ENCODE measurements at places on chromosomes 6 and 20.

DNA sequence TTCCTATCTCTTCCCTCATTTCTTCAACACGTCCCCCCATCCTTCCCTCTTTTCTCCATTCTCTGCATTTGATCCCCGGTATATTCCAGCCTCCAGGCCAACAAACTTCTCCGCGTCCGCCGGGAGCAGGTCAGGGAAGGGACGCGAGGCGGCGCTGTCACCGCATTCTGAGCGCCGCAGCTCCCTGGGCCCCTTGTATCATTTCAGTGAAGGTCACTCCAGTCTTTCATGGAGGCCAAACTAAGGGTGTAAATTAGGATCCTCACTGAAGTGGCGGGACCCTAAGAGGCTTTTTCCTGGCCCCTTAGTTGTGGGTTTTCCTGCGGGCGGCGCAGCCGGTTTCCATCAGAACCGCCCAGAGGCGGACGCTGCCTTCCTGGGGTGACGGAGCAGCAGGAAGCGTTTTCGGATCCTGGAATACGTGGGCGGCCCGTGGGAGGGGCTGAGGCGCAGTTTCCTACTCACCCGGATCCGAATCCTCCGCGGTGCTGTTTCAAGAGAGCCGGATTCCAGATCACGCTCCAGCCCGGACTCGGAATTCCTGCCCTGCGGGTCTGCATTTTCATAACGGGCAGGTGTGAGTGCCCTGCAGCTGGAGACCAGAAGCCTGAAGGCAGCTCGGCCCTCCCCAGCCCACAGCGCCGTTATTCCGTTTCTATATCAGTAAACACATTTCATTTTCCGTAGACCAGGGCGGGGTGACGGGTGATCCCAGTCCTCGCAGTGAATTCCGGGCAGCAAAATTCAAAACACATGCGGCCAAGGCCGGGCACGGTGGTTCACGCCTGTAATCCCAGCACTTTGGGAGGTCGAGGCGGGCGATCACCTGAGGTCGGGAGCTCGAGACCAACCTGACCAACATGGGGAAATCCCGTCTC lies 3.6 kb upstream of the MICA start:
- no peak for DNase-seq

GRCh38 chr6:162770955-162771354 lies 43.2 kb downstream of the PACRG start:
- no peak for DNase-seq

GRCh38 chr6:90328004-90328403 lies 31.4 kb upstream of the BACH2 start:
- DNase-seq = no peak

- DNase-seq = no peak
Measured at GRCh38 chr6:146917182-146917581, 287.0 kb upstream of the STXBP5 start.

DNA sequence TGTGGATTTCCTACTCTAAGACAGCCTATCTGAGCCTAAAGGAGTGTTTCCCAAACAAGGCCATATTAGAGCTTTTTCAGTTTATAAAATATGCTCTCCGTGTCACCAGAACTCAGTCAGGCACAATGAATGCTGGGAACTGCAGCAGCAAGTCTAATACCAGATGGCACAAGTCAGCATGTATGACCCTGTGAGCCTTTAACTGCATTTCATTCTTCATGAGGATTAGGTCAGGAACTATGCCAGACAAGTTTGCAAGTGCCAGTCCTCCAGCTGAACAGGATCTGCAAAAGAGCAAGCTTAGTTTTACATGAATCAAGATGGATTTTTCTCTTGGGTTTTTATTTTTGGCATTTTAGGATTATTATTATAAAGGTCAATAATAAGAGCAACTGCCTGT lies 66.7 kb upstream of the SAMD5 start:
- no peak for DNase-seq

- DNase-seq = no peak
Measured at GRCh38 chr6:131062241-131063027, 611 bp downstream of the EPB41L2 start.

DNA sequence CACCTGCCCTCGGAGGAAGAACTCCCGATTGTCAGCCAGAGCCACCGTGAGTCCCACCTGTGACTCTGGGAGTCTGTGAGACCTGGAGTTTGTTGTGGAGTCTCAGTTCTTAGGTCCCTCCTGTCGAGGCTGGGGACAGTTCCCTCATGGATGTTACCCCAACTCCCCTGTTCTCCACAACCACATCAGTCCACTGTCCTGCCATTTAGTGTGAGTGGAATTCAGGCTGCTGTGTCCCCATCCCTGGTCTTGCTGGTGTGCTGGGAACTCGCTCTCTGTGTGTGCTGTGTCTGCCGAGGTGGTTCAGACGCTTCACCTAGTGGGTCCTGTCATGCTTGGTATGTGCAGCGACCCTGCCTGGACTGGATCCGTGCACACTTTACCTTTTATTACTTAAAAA lies 163.2 kb downstream of the DTNBP1 start:
- no peak for DNase-seq

DNA sequence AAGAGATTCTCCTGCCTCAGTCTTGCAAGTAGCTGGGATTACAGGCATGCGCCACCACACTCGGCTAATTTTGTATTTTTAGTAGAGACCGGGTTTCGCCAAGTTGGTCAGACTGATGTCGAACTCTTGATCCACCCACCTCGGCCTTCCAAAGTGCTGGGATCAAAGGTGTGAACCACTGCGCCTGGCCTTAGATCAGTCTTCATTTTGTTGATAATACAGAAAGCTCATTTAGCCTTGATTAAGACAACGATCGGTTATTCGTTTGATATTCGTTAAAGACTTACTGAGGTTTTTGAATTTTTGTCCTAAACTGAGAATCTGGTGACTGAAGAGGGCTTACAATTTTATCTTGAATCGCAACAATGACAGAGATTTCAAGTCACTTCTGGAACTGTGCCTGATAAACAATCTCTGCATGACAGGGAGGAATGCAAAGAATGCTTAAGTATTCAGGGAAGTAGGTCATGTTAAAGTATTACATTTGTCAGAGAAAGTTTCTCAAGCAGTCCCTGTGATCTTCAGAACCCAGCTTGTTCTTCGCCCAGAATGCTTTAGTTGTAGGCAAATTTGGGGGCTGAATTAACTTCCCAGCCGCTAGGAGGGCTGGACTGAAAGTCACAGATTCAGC lies 14.8 kb downstream of the AKAP12 start:
- DNase-seq = no peak

- DNase-seq = peak; percentile 24
Measured at GRCh38 chr6:3162565-3163247, 5.4 kb upstream of the TUBB2A start.

GRCh38 chr6:148257810-148258209 lies 84.8 kb upstream of the SASH1 start:
- no peak for DNase-seq

GRCh38 chr6:121434037-121434770 lies 1.2 kb upstream of the GJA1 start:
- no peak for DNase-seq
